Effector memory CD8-positive, alpha-beta T cell (primary cell): ENCODE measurements at places on chromosomes 11 and 22.

- DNase-seq: no peak
Measured at GRCh38 chr11:60777572-60777971, 7.6 kb upstream of the MS4A10 start.

GRCh38 chr22:30968015-30968923 is at the start of gene MORC2:
MORC2 (minus strand) TSS chr22:30968774; CDS start chr22:30967889, 885 bp downstream.
- peak; percentile 2 for DNase-seq

- peak; percentile 42 for DNase-seq
Measured at GRCh38 chr11:65225279-65226102, 36.3 kb upstream of the POLA2 start.

- DNase-seq: no peak
Measured at GRCh38 chr11:77842441-77843121, 21.6 kb downstream of the AAMDC start.

DNA sequence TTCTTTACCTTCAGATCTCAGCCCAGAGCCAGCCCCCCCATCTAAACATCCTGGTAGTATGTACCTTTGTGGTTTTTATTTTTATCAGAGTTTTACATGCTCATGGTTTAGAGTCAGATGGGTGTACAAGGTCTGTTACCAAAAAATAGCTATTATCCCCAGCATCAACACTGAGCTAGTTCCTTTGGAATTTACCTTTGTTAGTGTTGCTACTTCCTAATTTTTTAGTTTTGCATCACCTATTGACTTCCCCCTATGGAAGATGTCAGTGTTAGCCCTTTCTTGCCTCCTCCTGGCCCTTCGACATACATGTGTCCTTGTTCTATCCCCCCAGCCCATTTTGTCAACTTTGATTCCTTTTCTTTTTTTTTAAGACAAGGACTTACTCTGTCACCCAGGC is 7.4 kb downstream of the UPB1 start:
- DNase-seq: no peak

GRCh38 chr11:111416231-111416960 is 37.3 kb upstream of the POU2AF1 start:
- DNase-seq: no peak

DNA sequence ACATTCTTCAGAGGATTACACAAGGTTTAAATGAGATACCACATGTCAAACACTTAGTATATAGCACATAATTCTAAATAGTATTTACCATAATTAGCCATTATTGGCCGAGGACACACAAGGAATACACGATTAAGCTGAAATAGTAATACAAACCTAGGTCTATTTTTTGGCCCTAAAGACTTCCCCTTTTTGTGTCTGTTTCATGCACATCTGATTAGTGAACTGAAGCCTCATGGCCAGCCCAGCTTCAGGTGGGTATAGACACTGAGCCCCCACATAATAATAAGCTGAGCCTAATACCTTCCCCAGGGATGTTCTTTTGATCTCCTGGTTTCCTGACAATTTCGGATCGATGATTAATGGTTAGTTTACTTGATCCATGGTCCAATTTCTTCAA is 2.1 kb downstream of the GLYATL1B start:
- no peak for DNase-seq

DNA sequence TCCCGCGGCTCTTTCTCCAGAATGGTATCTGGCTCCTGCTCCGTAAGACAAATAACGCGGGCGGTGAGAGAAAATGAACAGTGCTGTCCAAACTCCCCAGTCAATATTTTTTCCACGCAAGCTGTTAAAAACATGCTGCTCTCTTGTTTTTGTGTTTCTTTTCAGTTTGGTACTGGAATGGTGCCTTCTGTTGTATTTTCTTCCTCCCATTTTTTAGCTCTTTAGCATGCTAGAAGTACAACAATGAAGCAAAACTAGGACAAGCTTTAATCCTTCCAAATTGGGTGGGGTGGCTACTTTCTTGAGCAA is 599 bp upstream of the PPP2R1B start:
- DNase-seq: no peak

GRCh38 chr11:118935376-118935775 is 9.7 kb upstream of the BCL9L start:
- no peak for DNase-seq

GRCh38 chr11:65002706-65003105 is 5.9 kb upstream of the BATF2 start:
- no peak for DNase-seq
